ENCODE measurements at places on chromosomes 16 and 17.

DNA sequence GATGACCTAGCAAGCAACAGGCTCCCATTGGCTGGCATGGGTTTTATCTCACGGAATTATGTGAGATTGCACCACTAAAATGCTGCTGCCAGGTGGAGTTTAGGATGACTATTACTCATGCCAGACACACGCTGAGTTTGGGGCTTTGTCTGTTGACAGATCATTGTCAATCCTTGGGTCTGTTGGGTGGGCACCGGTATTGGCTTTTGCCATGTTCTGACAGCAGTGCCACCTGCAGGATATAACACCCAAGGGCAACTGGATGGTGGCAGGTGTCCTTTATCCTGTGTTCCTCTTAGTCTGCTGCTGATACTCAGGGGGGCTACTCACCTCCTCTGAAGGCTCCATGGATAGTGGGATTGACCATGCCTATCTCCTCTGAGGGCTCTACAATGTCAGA lies 221.6 kb upstream of the DYNLRB2 start:
- DNase-seq, result no peak

DNA sequence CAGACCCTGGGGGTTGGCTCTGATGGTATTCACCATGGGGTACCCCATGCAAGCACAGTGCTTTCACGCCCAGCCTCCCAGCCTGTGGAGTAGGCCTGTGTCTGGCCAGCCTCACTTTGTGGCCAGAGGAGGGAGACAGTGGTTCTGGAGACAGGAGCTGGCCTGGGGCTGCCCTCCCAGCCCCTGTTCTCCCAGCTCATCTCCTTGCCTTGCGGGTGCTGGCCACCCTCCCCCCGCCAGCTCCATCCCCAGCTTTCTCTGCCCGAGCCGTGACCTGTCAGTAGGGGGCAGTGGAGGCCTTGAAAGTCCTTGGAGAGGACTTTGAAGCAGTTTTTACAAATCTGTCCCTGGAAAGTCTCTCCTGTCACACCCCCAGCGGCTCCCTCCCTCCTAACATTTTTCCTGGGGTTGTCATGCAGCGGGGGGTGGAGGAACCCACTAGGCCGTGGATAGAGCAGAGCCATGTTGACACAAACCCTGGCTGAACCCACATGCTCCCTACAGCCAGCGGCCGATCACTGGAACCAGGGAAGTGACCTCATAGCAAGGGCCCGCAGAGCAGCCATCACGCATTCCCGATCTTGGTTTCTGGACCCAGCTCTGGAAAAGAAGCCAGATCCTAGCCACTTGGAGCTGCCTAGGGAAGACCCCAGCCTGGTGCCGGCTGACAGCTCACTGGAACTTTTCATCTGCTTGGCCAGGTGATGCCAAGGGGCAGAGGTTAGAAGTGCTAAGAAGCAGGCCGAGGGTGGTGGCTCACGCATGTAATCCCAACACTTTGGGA lies 289.4 kb downstream of the SEC14L1 start:
- DNase-seq, result peak; percentile 83

DNA sequence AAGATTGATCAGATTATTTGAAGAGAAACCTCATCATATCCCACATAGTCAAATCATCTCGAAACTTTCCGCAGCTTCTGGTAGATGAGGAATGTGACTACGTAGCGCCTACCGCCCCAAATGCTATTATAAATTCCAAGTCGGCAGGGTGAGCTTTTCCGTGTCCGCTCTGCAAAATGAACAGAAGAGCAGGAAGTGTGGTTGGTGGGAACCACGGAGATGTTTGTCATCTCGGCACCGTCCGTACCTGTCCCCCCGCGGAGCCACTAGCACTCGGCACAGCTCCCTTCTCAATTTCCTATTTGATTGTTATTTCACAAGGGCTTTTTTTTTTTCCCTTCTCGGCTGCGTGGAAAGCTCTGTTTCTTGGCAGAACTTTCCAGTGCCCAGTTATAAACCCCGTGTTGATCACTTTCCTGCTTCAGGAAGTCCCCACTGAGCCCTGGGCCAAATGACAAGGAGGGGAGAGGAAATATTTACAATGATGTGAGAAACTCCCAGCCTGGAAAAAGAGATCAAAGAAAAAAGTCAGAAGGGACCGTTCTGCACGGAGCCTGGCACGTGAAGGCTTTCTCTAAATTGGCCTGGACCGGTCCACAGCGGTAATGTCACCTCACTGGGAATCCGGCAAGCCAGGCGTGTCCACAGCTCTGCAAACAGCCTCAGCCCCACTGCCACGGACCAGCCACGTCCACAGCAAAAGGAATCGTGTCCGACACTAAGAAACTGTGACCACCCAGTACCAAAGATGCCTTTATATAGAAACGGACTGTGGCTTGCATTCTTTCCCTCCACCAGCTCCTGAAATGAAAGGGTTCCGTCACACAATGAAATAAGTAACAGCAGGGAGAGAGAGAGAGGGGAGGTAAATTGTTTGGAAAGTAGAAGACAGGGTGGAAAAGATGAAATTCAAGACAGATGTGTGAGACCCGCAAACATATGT lies 65.0 kb downstream of the MRM3 start:
- DNase-seq, result no peak

DNA sequence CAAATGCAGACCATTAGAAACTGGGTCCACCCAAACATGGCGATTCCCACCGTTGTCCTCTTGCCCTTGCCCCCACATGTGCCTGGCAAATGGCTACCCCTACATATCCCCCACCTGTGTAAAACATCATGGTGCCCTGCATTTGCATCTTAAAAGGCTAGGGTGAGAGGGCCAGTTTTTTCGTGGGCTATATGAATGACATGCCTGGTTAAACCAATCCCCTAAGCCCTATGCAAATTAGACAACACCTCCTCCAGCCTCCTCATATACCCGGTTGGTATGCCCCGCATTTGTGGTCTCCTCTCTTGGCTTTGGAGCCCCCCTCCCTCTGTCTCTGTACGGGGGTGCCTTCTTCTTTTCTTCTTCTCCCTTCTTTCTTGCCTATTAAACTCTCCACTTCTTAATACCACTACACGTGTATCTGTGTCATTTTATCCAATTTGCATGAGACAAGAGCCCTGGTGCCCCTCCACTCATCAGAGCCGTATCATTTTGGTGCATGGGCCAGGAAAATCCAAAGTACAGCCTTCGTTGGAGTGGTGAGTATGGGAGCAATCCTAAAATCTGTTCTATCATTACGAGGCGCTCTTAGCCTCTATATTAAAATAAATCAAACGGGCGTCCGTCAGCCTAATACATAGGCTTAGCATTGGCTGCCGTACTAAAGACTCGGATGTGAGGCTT lies 30.1 kb downstream of the QPRT start:
- no peak for DNase-seq

- no peak for DNase-seq
Measured at GRCh38 chr17:28173801-28174200, 131.3 kb downstream of the NLK start.
